Transverse colon (tissue), 4 donors: ENCODE measurements at places on chromosomes 11 and 22. TPM values are rescaled to one million over a fixed set of nuclear protein-coding genes. Genes with fewer than 3 reads are reported as not detected.

- no peak for DNase-seq
Measured at GRCh38 chr11:90243534-90243933, 20.7 kb upstream of the CHORDC1 start.

- DNase-seq: no peak
Measured at GRCh38 chr11:123484448-123484847, 54.4 kb downstream of the GRAMD1B start.

DNA sequence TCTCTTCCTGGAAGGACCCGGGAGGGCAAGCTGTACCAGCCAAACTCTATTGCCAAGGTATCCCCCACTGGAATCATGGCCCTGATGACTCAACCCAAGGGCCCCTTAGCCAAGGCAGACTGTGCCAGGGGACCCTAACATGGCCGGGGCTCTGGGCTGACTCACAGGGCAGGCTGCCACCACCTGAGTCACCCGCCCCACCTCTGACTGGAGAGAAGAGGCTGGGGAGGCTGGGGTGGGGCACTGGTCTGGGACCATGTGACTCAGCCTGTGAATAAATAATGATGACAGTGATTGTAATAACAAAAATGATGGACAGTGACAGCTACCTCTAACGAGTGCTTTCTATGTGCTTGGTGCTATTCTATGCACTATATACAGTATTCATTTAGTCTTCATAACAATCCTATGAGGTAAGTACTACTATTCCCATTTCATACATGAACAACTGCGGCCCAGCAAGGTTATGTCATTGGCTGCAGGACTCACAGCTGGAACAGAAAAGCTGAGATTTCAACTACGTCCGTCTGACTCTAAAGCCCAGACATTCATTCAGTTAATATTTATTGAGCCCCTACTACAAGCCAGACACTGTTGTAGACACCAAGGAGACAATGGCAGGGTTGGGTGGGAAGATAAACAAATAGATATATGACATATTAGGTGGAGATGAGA, 84.2 kb downstream of the FBXO7 start:
- peak; percentile 82 for DNase-seq

DNA sequence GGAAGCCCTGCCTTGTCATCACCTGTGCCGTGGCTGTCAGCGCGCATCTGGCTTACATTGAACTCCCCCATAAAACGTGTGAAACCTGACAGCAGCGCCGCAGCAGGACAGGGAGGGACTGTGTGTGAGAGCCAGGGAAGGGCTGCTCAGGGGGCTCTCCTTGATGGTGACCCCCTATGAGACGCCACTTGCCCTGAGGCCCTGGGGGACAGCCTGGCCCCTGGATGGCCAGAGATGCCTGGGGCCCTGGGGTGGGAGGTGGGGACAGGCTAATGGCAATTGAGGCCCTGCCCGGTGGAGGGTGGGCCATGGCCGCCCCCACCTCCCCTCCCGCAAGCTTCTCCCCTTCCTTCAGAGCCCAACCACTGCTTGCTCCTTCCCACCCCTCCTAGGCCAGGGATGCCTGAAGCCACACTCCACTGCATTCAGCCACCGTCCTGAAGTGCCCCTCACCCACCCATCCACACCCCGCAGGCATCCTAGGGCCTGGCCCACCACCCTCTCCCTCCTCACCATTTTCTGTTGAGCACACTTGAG, 35.3 kb upstream of the KCNQ1OT1 start:
- DNase-seq: no peak

GRCh38 chr11:101777476-101777875, 137.3 kb upstream of the CEP126 start:
- no peak for DNase-seq

DNA sequence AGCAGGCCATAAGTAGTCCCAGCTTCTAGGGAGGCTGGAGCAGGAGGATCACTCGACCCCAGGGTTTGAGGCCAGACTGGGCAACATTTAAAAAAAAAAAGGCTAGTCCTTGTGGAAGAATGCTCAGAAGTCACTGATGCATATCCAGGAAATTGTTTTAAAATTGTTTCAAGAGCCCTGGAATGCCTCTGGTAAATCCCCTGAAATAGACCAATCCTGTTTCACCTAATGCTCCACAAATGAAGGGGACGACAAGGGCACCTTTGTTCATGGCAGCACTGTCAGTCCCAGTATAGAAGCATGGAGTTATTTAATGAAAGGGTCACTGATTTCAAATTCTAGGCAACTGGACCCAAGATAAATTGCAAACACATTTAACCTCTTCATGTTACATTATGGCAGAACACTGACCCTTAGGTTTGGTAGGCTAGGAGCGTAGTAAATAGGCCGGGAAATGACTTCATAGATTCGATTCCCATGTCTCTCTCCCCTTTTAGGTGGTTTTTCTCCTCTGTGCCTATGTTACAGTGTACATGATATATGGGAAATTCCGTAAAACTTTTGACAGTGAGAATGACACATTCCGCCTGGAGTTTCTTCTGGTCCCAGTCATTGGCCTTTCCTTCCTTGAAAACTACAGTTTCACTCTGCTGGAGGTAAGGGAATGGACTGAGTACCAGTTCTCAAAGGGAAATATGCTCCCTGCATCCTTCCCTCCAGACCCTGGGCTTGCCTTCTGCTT, 11.4 kb downstream of the KDELR3 start:
- DNase-seq: no peak

GRCh38 chr11:63610604-63611394, 3.4 kb downstream of the PLAAT3 start:
- no peak for DNase-seq

DNA sequence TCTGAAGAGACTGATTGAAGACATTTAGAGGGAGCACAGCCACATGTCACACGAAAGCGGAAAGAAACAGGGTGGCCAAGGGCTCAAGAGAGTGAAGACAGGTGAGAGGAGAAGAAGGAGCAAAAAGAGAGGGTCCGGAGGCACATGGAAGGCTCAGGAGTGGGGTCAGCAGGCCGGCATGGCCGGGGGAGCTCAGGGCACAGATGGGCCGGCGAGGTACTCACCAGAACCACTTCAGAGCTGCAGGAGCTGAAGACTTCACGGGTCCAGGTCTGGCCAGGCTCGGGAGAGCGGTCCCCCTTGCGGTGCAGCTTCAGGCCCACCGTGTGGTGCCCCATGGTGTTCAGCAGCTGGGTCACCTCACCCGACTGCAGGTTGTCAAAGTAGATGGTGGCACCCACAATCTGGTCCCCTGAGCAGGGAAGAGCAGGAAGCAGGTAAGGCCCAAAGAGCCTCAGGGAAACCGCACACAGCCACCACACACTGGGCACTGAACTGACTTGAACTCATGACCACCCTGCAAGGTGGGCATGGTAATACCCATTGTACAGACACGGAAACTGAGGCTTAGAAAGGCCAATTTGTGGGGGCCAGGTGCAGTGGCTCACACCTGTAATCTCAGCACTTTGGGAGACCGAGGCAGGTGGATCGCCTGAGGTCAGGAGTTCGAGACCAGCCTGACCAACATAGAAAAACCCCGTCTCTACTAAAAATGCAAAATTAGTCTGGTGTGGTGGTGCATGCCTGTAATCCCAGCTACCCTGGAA, 11.6 kb downstream of the AHNAK start:
- no peak for DNase-seq

- DNase-seq: no peak
Measured at GRCh38 chr11:118167906-118168305, 8.5 kb downstream of the SCN2B start.

- no peak for DNase-seq
Measured at GRCh38 chr11:476416-476815, 26.3 kb downstream of the PTDSS2 start.

DNA sequence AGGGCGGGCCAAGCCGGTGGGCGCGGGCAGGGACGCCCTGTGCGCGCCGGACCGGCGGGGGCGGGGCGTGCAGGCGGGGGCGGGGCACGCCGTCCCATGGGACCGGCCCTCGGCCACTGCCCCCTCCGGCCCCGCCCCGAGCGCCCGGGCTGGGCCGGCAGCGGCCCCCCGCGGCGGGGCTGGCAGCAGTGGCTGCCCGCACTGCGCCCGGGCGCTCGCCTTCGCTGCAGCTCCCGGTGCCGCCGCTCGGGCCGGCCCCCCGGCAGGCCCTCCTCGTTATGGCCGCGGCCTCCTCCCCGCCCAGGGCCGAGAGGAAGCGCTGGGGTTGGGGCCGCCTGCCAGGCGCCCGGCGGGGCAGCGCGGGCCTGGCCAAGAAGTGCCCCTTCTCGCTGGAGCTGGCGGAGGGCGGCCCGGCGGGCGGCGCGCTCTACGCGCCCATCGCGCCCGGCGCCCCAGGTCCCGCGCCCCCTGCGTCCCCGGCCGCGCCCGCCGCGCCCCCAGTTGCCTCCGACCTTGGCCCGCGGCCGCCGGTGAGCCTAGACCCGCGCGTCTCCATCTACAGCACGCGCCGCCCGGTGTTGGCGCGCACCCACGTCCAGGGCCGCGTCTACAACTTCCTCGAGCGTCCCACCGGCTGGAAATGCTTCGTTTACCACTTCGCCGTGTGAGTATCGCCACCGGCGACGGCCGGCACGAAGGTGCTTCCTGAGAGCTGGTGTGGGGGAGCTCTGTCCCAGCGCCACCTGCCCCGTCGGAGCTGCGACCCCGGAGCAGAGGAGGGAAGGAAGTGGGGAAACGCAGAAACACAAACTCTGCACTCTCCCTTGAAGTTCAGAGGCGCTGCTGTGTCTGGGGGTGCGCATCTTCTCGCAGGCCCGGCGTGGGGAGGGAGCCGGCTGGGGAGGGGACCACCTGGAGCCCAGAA, at the start of gene KCNQ1:
Gene KCNQ1 (plus strand): TSS at position 188 of the 925 bp plus-strand sequence. CDS start 91 bp downstream, at position 279.
- peak; percentile 87 for DNase-seq

- DNase-seq: no peak
Measured at GRCh38 chr22:37943825-37944198, 9.6 kb downstream of the C22orf23 start.

GRCh38 chr11:71385091-71385490, 63.1 kb downstream of the DHCR7 start:
- no peak for DNase-seq

Gene OR5AP2
- not detected for total RNA-seq

Gene FAM118A
- 54.6 TPM for total RNA-seq
